Colonic mucosa (tissue), 4 donors: ENCODE measurements at places on chromosomes 1 and 21.

- no peaks in the 10 kb centered on the region for H3K4me1 ChIP-seq
- H3K4me3 ChIP-seq = no peak overlapping the region
- DNase-seq = no peak
- H3K27me3 ChIP-seq = no peaks in the 10 kb centered on the region
- no peak overlapping the region for H3K27ac ChIP-seq
These were observed 13.3 kb downstream of the PRSS38 start for GRCh38 chr1:227828786-227829185.

- no peak overlapping the region for H3K27ac ChIP-seq
- H3K36me3 ChIP-seq = no peaks in the 10 kb centered on the region
- H3K27me3 ChIP-seq = no peaks in the 10 kb centered on the region
- no peaks in the 10 kb centered on the region for H3K4me1 ChIP-seq
- no peak for DNase-seq
These were observed 304.3 kb downstream of the MATN1 start for GRCh38 chr1:30418939-30419720.

DNA sequence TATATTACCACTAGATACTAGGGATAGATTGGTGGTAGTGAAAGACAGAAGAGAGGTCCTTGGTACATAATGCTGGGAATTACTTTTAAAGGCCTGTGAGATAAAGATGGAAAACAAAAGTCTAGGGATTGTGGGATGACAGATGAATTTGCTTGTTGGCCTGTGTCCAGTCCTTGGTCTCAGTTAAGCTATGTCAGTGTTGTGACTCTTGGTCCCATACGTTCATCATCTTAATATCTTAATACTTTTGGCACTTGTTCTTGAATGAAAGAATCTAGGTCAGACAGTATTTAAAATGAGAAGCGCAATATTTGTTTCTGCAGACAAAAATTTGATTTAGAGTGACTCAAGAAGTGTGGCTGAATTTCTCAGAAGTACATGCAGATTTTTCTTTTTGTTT lies 7.6 kb downstream of the RPL5 start:
- DNase-seq = no peak
- no peaks in the 10 kb centered on the region for H3K4me1 ChIP-seq
- H3K4me3 ChIP-seq = no peak overlapping the region

- peak; percentile 45 for DNase-seq
- peak overlapping the region; percentile 75 for H3K27ac ChIP-seq
- H3K27me3 ChIP-seq = peaks cover 12% of the 10 kb centered on the region
- no peaks in the 10 kb centered on the region for H3K4me1 ChIP-seq
These were observed 14.0 kb downstream of the NR5A2 start for GRCh38 chr1:200041337-200042118.

DNA sequence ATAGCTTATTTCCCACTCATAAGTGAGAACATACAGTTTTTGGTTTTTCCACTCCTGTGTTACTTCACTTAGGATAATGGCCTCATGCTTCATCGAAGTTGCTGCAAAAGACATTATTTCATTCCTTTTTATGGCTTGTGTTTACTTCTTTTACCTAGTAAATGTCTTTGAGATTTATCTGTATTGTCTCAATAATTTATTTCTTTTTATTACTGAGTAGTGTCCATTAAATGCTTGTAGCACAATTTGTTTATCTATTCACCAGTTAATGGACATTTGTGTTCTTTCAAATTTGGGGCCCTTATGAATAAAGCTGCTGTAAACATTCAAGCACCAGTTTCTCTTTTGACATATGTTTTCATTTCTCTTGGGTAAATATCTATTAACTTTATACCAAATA lies 86.0 kb downstream of the UCHL5 start:
- no peak for DNase-seq
- no peak overlapping the region for H3K4me3 ChIP-seq
- no peaks in the 10 kb centered on the region for H3K36me3 ChIP-seq

GRCh38 chr1:103563056-103563455 lies 8.3 kb upstream of the AMY2B start:
- DNase-seq = no peak
- H3K27ac ChIP-seq = no peak overlapping the region
- H3K27me3 ChIP-seq = no peaks in the 10 kb centered on the region
- no peaks in the 10 kb centered on the region for H3K4me1 ChIP-seq
- H3K4me3 ChIP-seq = no peak overlapping the region

- no peak for DNase-seq
- H3K27ac ChIP-seq = no peak overlapping the region
- no peak overlapping the region for H3K4me3 ChIP-seq
- H3K36me3 ChIP-seq = no peaks in the 10 kb centered on the region
These were observed 62.8 kb downstream of the NVL start for GRCh38 chr1:224266915-224267856.

GRCh38 chr1:205309741-205310140 lies 11.8 kb downstream of the NUAK2 start:
- peaks cover 28% of the 10 kb centered on the region for H3K36me3 ChIP-seq
- DNase-seq = no peak
- H3K4me1 ChIP-seq = peaks cover 35% of the 10 kb centered on the region
- no peak overlapping the region for H3K4me3 ChIP-seq
- no peak overlapping the region for H3K27ac ChIP-seq

DNA sequence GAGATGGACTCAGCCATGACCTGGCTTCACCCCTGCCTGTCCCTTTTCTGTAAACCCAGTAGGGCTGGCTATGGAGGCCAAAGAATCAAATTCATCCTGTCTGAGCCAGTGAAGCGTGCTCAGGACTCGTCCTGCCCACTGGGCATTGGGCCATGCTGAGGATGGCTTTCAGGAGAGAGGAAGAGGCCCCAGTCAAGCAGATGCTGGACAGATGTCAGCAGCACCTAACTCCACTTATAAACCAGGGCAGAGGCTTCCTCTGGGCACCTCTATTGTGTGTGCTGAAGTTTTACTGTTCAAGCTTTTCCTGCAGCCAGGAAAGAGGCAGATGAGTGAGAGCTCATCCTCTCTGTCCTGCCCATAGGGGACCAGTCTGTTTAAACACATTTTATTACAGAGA lies 97.4 kb upstream of the GCLM start:
- no peaks in the 10 kb centered on the region for H3K27me3 ChIP-seq
- no peaks in the 10 kb centered on the region for H3K36me3 ChIP-seq
- H3K27ac ChIP-seq = no peak overlapping the region
- H3K4me1 ChIP-seq = no peaks in the 10 kb centered on the region
- H3K4me3 ChIP-seq = no peak overlapping the region
